Ureter (tissue), 1 donor: ENCODE measurements at places on chromosomes 3 and 15. TPM values are rescaled to one million over a fixed set of nuclear protein-coding genes. Genes with fewer than 3 reads are reported as not detected.

The NDN gene
- 36.1 TPM for total RNA-seq

The ASB7 gene
- 12.0 TPM for total RNA-seq

The EFCC1 gene
- 2.1 TPM for total RNA-seq

GRCh38 chr15:99345832-99346462 lies 94.7 kb downstream of the LRRC28 start:
- DNase-seq, result no peak

GRCh38 chr3:170768334-170768801 lies 101.6 kb downstream of the RPL22L1 start:
- no peak for DNase-seq

- DNase-seq, result no peak
These were observed 386.5 kb downstream of the LRTM1 start for GRCh38 chr3:54541369-54541768.

The SPINK8 gene
- 12.0 TPM for total RNA-seq

- DNase-seq, result no peak
These were observed 32.0 kb downstream of the AP4E1 start for GRCh38 chr15:50940506-50940905.

The ITIH3 gene
- 4.6 TPM for total RNA-seq

DNA sequence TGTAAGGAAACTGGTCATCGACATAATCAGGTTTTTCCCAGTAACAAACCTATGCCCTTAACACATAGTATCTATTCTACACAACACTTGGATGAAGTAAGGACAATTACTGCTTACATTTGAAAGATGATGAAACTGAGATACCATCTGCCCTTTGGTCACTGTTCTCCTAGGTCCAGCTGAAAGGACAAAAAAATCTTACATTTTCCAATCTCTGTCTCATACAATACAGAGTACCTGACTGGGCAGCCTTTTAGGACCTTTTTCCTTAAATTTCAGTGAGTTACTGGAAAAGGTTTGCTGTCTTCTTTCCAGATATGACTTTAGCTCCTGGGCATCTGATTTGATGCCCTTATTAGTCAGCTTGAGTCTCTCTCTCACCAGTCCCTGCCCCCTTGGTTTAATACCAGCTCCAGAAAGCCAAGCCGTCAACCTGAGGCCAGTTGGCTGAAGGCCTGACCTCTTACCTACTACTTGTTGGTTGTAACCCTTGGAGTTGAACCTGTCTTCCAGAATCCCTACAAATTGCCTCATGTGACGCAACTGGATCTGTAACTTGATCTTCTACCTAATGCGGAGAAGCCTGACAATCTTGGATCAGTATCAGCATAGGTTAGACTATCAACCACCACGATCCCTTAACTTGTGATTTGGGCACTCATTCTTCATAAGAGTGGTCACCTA lies 355.3 kb upstream of the ZNF385D start:
- no peak for DNase-seq

The RTP3 gene
- total RNA-seq, result not detected

DNA sequence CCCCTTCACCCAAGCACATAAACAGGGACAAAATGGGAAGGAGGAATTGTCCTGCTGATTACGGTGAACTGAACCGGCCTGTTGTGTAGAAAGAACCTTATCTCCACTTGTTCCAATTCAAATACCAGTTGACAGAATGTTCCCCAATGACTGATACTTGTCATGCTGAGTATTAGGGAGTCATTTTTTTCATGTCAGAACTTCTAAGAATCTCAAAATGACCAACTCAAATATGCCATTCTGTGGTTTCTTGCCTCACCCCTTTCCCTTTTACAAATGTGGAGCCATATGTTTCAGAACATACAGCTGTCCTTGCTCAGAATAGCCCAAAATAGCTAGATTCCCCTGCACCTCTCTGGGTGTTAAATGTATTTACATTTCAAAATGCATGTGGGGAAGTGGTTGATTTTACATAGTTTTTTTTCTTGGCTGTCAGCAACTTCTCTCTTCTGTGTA lies 405.9 kb upstream of the TBL1XR1 start:
- no peak for DNase-seq

The IL20RB gene
- total RNA-seq, result 4.3 TPM

GRCh38 chr3:53842436-53843194 lies 3.6 kb downstream of the CHDH start:
- DNase-seq, result no peak

The SAMD7 gene
- total RNA-seq, result not detected

The NANOGP8 gene
- total RNA-seq, result 4.6 TPM

- no peak for DNase-seq
These were observed 629.2 kb upstream of the ZNF385D start for GRCh38 chr3:22380253-22380652.

The ADAMTS9 gene
- 153 TPM for total RNA-seq

The CD96 gene
- 45.9 TPM for total RNA-seq

The CD200R1 gene
- 1.8 TPM for total RNA-seq

The CA12 gene
- total RNA-seq, result 114 TPM

GRCh38 chr15:51758645-51759044 lies 7.2 kb downstream of the TMOD2 start:
- DNase-seq, result no peak

GRCh38 chr3:15769256-15769915 lies 28.4 kb downstream of the ANKRD28 start:
- no peak for DNase-seq

GRCh38 chr3:187906416-187906815 lies 161.1 kb upstream of the BCL6 start:
- DNase-seq, result no peak

DNA sequence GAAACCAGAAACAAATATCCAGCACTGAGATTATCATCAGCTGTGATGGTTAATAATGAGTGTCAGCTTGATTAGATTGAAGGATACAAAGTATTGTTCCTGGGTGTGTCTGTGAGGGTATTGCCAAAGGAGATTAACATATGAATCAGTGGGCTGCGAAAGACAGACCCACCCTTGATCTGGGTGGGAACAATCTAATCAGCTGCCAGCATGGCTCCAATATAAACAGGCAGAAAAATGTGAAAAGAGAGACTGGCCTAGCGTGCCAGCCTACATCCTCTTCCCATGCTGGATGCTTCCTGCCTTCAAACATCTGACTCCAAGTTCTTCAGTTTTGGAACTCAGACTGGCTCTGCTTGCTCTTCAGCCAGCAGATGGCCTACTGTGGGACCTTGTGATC lies 869.5 kb downstream of the SI start:
- no peak for DNase-seq

- DNase-seq, result no peak
These were observed 1170.2 kb downstream of the OTOL1 start for GRCh38 chr3:162666835-162667234.

- DNase-seq, result no peak
These were observed 172.8 kb upstream of the P2RY1 start for GRCh38 chr3:152662157-152662556.

The FETUB gene
- not detected for total RNA-seq

DNA sequence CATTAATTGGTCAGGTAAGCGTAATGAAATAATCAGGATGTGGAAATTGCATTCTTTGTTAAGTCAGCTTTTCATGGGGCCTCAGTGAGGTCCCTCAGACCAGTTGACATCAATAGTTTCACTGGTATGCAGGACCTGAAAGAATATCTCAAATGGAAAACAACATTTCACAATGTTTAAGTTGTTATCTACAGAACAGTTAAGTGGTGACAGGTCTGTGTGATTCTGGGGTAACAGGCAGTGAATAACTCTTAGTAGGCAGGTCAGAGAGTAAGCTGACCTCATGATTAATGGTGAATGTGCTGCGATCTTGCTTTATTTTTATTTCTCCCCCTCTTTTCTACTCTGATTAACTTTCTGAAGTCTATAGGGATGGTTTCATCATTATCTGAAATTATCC lies 28.9 kb upstream of the ACP3 start:
- no peak for DNase-seq

DNA sequence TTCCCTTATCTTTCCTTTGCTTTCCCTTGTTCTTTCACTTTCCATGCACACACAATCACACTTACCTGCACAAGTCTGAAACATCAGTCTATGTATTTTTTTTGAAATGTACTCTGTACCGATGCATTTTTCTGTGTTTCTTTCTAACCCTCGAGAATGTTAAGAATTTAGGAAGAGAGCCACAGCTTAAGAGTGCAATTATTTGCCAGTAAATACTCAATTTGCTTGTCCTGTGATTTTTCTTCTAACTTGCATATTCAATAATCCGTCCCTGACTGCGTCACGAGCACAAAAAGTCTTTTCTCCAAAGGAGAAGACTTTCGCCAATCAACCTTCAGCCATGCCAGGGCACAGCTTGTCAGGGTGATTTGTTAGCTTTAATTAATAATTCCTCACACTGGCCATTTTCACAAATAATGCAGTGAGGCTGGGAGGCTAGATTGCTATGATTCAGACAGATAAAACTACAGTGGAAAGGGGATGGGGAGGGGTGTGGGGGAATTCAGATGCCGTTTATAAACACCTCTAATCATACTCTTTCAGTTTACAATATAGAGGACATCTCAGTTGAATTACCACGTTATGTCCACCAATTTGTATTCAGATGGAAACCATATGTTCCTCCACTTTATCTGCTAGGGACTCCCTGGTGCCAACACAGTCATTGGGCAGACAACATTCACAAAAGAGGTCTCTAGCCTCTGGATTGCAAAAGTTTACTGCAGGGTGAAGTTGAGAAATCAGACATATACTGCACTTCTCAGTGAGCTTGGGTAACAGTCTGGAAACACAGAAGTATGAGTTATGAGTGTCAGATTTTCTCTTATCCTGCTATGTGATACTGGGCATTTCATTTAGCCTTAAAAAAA lies 388.0 kb downstream of the ZBTB20 start:
- DNase-seq, result no peak

GRCh38 chr3:133655731-133656515 lies 5.8 kb downstream of the TOPBP1 start:
- no peak for DNase-seq

GRCh38 chr3:179063945-179064560 lies 7.6 kb downstream of the ZMAT3 start:
- no peak for DNase-seq

The CCDC39 gene
- total RNA-seq, result not detected

DNA sequence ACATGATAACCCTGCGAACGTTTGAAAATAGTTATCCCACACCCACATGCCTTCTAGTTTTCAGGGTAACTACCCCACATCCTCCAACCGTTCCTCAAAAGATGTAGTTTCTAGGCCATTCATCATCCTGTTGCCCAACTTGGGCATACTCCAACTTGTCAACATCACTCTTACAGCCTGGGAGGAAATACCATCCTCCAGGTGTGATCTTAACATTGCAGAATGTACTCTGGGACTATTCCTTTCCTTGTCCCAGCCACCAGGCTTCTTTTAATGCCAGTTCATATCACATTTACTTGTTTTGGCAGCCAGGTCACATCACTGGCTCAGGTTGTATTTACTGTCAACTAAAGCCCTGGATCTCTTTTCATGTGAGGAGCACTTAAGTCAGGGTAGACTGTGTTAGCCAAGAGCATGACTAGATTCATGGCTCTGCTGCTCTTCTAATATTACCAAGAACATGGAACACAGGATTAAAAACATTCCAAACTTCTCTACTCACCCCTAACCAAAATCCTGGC lies 4.0 kb upstream of the DENND6A start:
- DNase-seq, result no peak

The ADAMTS17 gene
- 10.6 TPM for total RNA-seq

DNA sequence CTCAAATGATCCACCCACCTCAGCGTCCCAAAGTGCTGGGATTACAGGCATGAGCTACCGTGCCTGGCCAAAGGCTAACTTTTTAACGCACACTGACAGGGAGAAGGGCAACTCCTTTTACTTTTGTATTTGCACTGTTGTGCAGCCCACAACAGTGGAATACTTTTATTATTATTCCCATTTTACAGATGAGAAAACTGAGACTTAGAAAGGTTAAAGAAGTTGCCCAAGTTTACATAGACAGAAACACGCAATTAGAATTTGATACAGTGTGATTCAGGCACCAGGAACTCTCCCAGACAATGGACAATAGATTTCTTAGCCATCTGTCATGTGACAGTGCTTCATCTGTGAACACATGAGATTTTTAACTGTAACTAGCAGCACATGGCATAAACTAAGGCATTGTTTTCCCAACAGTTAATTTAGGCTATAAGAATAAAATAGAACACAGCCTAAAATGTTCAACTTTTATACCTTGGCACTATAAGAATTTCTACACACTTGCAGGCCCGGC lies 18.8 kb downstream of the STAG1 start:
- no peak for DNase-seq

DNA sequence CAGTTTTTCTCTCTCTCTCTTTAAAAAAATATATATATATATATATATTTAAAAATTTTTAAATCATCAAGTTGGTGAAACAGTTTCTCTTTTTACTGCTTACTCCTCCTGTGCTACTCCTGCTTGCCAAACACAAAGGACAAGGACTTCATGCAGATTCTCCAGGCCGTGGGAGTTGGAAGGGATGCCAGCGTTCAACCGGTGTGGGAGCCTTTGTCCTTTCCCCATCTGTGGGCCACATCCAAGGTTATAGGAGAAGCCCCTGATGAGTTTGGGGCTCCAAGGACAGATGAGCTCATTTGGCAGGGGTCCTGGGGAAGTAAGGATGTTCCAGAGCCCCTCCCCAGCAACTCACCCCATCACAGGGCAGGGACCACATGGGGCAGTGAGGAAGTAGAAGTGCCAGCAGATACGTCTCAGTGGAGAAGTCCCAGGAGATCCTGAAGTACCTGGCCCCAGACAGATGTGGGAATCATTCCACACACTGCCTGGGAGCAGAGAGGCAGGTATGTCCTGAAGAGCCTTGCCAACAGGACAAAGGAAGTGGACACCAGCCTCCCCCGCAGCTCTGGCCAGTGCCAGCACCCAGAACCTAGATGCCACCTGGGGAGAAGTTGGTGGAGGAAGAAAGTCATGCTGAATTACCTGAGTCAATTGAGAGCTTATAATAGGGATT lies 36.6 kb downstream of the CCK start:
- no peak for DNase-seq

DNA sequence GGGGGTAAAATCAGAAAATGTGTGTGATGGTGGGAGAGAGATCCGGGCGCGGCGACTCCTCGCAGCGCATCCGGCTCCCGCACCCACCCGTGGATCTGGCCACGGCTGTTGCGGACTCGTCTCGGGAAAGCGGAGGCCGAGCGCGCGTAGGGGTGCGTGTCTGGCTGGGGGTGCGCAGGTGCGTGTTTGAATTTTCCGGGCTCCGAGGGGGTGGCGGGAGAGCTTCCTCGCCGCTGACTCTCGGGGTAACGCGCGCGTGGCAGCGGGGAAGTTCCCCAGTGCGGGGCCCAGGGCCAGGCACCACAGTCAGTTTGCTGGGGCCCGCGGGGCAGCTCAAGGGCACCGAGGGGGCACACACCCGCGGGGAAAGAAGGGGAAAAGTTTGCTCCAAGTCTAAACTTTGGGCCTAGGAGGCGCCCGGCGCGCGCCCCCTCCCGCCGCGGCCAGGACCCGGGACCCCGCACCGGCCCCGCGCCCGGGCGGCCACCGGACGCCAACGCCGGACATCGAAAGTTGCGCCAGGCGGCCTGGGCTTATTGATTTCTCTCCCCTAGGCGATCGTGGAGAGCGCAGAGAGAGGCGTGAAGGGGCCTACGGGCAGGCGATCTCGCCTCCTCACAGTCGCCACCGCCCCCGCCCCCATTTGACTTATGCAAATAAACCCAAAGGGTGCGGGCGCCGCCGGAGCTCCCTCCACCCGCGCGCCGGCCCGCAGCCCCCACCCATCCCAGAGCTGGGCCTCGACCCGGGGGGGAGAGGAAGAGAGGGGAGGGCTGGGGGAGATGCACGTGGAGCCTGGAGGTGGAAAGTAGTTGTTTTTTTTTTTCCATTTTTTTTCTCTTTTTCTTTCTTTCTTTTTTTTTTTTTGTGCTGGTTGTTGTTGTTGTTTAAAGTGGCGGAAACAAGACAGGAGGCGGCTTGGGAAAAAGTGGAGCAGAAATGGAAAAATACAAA lies 639 bp downstream of the FOXP1 start:
- DNase-seq, result peak; percentile 76
